Esophagus squamous epithelium (tissue), 5 donors: ENCODE measurements at places on chromosomes 7 and 10.

DNA sequence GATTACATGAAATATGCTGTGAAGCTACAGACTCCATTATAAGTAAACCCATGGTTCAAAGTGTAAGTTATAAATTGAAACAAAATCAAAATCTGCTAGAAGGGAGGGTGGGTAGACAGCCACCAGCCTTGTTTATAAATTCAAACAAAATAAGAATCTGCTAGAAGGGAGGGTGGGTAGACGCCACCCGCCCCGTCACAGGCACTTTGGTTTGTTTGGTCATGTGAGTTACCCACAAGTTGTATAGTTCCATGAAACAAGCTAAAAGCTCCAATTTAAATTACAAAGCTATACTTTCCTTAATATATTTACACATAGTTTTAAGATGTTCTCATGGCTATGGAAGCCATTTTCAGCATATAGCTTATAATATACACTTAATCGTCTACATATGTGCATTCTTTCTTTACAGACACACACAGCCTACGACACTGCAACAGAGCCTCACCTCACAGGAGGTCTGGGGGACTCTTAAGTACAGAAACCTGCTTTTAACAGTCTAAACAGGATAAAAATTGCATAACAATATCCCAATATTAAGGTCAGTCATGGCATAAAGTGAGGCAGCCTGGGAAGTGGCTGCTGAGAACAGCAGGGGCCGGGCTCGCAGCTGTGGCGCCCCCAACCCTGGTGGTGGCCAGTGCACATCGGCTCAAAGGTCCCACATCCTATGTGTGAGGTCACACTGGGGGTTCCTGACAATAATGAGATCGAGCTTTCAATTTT, 28.1 kb upstream of the NCAPG2 start:
- DNase-seq: no peak

GRCh38 chr7:108299251-108299973, 156.8 kb downstream of the NRCAM start:
- DNase-seq: no peak

DNA sequence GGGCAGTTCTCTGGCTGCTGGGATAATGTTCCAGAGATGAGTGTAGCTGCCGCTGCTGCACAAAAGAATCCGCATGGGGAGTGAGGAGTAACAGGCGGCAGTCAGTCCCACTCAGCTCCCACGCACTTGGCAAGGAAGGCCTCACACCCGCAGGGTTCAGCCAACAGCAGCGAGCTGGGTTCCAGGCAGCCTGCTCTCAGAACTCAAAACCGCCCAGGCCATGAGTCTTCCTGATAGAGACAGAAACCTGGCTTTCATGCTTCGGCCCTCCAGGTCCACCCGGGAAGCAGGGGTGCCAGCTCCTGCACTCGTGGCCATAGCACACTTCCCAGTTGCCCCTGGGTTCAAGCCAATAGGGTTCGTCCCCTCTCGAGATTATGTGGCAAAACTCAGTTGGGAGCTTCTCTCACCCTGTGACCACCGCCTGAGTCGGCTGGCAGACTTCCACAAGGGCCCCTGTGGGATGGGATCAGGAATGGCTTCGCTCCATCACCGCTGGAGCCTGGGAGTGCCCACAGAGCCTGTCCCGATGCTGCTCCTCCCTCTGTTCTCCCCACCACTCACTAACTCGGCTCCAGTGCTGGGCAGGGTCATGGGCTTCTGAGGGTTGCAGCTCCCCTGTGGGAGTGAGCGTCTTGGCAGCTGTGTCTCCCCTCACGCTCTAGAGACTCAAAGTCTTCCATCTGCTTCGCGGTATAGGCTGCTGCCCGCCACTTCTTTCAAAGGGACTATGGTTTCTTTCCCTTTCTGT, 20.6 kb downstream of the CLRN3 start:
- DNase-seq: no peak

- no peak for DNase-seq
These were observed 222.9 kb downstream of the CHRM2 start for GRCh38 chr7:137091396-137091795.

GRCh38 chr7:99422186-99422585, 13.4 kb downstream of the BUD31 start:
- DNase-seq: no peak

DNA sequence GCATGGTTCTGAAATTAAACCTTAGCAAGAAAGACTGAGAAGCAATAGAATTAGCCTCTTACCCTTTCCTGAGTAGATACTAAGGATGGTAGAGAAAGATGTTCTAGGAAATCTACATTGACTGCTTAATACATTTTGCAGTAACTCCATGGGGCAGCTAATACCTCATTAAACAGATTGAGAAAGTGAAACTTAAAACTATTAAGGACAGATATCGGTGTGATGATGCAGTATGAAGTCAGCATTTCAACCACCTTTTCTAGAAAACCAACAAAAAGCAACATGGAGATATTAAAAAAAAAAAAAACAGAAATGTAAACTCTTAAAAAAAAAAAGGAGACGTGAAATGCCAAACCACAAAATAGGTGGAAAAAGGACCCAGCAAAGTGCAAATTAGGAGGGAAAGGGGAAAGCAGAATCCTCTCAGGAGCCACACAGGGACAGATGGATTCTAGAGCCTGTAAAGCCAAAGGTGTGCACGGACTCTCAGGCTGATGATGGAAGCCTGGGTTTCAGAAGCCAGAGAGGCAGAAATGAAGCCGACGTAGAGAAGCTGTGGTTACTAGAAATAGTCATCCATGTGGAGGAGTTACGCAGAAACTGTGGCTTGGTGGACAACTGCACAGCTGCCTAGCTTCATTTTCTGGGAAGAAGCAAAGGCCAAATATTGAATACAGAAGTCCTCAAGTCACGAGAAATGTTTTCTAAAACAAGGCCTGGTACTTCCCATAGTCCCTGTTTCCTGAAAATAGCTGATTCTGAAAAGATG, 38.1 kb upstream of the GPR141 start:
- DNase-seq: no peak

GRCh38 chr10:109941236-109941862, 18.0 kb upstream of the XPNPEP1 start:
- no peak for DNase-seq

DNA sequence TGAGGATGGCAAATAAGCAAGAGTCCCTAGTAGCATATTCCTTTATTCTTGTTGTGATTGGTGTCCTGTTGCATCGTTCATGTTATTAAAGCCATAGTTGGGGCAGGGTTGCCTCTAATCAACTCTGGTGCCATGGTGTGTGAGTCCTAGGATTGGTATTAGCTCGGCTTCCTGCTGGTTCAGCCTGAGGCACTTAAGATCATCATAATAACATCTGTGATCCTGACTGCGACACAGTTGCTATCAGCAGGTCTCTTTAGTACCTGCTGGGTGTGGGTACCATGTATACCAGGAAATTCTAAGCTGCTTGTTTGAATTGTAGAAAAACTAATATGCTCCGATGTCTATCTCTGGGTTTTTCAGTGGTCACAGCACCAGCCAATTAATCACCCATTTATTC, 1.6 kb downstream of the WEE2 start:
- DNase-seq: no peak

- no peak for DNase-seq
These were observed 3.3 kb downstream of the PRSS1 start for GRCh38 chr7:142752376-142753225.

DNA sequence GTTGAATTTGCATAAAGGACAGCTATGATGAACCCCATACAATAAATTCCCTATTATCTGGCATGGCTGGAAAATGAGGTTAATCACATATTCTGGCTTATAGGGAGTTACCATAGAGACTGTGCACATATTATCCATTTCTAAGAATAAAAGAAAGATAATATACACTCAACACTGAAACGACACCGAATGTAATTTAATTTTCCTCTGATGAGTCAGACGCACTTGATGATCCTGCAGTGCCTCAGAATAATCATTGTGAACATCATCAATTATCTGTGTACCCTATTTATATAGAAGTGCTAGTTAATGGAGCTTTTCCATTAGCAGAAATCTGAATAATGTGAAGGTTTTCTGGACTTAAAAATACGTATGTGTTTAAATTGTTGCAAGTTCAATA, 60.2 kb downstream of the SGCE start:
- DNase-seq: no peak

DNA sequence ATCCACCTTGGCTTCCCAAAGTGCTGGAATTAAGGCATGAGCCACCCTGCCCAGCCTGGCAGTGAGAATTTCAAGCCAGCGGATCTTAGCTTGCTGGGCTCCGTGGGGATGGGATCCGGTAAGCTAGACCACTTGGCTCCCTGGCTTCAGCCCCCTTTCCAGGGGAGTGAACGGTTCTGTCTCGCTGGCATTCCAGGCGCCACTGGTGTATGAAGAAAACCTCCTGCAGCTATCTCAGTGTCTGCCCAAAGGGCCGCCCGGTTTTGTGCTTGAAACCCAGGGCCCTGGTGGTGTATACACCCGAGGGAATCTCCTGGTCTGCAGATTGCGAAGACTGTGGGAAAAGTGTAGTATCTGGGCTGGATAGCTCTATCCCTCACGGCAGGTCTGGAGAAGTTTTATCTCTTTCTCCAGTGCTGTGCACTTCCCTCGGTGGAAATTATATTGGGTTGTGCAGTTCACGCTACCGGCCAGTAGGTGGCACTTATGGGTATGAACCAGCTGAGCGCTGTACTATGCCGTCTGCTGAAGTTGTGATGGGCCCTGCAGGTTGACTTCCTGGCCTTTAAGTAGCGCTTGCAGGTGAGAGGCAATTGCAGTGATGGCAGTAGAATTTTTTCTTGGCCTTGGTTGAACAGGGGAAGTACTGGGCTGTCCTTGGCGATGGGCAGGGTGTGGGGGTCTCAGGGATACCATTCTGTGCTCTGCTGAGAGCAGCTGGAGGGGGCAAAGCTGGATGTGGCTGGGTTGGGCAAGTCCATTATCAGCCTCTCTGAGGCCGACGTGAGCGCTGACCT, 138.0 kb upstream of the MTPN start:
- no peak for DNase-seq

DNA sequence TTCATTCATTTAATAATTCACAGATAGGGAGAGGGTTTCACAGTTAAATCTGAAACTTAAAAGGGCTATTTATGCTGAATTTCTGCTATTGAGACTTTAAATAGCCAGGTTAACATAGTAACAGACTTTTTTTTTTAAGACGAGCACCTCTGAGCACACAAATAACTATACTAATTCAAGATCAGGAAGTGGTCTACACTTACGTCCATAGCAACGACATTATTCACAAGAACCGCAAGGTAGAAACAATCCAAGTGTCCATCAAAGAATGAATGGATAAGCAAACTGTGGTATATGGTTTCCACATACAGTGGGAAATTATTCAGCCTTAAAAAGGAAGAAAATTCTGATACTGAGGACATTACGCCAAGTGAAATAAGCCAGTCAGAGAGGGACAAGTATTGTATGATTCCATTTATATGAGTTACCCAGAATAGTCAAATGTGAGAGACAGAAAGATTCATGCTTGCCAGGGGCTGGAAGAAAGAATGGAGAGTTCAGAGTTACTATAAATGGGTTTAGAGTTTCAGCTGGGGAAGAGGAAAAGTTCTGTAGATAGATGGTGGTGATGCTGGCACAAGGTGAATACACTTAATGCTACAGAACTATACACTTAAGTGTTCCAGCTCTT, 140.3 kb upstream of the LAMB4 start:
- no peak for DNase-seq

DNA sequence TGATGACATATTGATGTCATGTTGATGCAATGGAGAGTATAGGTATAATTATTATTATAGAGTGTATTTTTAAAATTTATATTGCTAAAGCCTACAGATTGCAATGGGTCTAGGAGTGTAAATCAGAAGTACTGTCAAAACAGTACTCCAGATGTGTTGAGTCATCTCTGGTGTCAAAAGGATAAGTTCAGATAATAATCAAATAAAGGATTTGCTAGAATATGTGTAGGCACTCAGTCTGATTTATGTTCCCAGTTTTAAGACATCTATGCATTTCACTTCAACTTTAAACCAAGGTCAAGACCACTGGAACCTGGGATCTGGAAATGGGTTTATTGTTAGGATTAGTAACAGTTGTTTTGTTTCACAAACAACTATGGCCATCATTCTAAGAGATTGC, 342.3 kb upstream of the BMPER start:
- DNase-seq: no peak

- no peak for DNase-seq
These were observed 89.2 kb upstream of the PFKP start for GRCh38 chr10:2978111-2978510.

DNA sequence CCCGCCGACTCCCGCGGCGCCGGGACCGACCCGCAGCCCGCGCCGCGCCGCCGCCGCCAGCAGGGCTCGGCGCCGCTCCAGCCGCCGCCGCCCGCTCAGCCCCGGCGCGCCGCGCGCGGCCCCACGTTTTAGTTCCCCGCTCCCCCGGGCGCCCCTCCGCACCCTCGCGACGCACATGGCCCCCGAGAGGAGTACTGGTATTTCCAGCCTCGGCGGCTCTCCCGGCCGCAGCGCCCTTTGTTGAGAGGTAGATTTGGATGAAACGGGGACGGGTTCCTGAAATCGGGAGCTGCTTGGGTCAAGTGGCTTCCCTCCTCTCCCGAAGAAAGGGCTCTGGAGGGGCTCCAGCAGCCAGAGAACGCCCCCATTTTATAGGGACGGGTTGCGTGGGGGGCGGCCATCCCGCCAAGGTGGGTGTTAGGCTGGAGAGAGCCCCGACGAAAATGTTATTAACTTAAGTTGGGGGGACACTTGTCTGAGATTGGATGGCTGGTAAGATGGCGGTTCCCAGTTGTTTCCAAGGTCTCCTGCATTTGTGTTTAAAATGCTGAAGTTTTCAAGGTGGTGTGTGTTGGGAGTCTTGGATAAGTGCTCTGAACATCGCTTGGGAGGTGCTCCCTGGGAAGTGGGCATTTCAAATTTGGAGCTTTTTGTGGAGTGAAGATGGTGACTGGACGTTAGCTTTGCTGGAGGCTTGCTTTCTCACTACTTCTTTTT, 1.2 kb downstream of the BMI1 start:
- no peak for DNase-seq

DNA sequence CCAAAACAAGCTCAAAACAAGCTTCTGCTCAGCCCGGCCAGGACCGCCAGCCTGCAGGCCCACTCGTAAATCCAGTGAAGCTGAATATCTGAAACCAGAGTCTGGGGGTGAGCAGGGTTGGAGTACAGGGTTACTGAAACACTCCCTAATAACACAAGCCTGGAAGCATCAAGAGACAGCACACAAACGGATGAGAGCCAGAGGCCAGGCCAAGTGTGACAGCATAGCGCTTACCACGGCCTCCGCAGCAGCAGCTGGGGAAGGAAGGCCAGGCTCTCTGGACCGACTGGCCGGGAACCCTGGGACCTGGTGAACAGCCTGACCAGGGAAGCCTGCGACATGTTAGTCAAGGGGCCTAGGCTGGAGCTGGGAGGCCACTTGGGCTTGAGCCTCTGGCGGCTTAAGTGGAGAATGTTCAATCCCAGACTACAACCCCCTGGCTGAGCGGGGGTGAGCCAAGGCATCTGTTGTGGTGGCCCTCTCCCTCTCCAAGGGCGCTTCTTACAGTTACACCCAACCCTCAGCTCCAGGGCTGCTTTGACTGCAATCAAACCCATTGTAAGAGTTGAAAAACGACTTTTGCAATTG, 21.7 kb upstream of the RNF32 start:
- no peak for DNase-seq

- DNase-seq: no peak
These were observed 76.4 kb downstream of the PRR15 start for GRCh38 chr7:29639886-29640595.
